ENCODE measurements at places on chromosomes 4 and X.

DNA sequence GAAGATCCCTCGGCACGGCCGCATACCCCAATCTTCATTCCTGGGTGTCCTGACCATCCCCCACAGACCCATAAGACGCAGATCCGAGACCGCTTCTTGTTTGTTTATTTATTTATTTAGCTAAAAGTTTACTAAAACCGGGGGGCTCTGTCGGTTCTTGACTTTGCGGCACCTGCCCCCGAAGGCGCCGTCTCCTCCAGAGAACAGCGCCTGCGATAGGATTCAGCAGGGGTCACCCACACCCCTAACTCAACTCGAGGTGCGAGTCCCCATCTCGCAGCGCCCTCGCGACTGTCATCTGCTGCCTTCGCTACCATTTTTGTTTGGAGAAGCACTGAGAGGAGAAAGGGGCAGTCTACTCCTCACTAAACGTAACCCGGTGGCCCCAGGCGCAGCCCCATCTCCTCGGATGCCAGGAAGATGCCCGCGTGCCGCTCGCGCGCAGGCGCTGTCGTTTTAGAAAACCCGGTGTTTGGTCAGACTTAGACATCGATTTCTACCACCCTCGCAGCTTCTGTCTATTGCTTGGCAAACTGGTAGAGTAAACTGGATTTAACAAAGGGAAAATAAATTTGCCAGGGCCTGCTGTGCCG, 18.9 kb upstream of the GPR101 start:
- DNase-seq: no peak

DNA sequence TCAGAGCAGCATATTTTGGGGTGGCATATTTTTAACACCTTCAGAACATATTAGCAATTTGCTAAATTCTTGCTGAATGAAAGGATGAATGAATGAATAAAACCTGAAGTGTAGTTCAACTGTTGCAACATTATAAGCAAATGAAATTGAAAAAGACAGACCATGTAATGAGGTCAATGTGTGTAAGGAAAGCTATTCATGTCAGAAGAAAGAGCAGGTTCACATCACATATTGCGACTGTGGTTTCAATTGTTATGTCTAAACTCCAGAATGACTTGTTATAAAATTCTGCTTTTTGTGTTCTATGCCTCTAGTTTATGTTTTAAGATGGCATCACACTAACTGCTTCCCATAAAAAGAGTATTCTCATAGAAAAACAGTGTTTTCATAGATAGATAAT, 32.9 kb upstream of the DSPP start:
- no peak for DNase-seq

DNA sequence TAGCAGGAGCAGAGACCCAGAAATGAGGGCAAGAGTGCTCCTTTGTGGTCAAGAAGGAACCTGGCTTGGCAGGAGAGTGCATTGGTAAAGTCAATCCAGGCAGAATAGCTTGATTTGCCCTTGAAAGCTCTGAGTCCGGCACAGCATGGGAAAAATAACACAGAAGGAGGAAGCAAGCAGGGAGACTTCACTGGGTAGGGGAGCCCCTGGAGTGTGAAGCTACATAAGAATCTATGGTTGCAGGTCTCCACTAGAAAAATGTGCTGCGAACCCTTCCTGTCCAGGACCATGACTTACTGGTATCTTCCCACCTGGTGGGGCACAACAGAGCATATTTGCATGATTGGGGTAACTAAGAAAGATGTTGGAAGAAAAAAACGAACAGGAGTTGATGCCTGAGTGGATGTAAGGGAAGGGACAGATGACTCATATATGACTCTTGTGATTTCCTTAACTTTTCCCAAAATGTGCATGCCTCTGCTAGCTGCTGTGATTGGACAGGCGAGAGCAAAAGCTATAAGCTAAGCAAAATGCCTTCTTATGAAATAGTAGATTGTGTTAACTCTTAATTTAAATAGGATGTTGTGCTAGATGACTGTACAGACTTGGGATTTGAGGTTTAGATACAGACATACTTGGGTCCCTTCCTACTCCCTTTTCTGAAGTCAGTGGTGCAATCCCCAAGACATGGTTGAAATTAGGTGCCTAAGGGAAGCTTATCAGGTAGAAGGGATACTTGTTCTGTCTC, 3.3 kb downstream of the IL13RA1 start:
- DNase-seq: no peak

DNA sequence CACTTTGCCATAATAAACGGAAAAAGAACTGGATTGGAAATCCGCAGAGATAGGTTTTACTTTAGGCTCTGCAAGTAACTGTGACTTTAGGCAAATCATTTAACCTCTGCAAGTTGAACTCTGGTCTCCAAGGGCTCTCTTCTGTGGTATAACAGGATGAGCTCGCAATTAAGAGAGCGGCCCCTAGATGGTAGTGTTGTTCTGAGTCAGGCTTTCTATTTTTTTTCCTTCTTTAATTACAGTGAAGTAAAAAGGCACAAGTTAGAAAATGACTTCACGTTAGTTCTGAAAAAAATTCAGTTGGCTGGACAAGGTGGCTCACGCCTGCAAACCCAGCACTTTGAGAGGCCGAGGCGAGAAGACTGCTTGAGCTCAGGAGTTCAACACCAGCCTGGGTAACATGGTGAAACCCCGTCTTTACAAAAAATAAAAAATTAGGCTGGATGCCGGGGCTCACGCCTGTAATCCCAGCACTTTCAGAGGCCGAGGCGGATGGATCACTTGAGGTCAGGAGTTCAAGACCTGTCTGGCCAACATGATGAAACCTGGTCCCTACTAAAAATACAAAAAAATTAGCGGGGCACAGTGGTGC, 18.0 kb downstream of the RPS3A start:
- no peak for DNase-seq

DNA sequence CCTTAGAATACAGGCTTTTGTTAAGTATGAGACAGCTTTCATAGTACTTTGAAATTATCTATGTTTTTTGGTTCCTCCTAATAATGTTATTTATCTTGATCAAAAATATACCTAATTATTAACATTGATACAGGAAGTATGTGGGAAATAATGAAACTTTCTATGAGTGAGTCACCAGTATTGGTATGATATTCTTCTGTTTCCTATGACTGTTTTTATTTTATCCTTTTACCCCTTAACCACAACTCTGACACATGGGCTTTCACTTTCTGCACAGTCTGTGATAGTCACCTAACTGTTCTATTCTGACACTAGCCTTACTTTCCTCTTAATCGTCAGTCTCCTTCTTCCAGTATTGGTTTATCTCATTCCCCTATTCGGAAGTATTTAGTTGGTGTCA, 4.7 kb downstream of the THAP9 start:
- DNase-seq: no peak
